ENCODE measurements at places on chromosomes 4 and X.

DNA sequence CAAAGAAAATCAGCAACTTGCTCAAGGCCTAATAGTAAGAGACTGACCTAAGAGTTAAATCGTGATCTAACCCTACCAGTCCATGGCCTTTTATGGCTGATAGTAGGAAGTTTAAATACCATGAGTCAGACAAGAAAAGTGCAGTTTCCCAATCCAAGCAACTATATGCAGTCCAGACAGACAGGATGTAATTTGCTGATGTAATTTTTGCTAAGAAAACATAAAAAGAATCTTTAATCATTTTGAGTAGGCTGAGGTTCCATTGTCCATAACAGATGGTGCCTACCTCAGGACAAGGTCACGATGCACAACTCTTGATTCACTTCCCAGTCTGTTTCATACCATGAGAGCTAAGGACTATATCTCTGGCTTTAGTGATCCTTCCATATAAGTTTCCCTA is 317.5 kb upstream of the GRIA3 start:
- no peak for DNase-seq

DNA sequence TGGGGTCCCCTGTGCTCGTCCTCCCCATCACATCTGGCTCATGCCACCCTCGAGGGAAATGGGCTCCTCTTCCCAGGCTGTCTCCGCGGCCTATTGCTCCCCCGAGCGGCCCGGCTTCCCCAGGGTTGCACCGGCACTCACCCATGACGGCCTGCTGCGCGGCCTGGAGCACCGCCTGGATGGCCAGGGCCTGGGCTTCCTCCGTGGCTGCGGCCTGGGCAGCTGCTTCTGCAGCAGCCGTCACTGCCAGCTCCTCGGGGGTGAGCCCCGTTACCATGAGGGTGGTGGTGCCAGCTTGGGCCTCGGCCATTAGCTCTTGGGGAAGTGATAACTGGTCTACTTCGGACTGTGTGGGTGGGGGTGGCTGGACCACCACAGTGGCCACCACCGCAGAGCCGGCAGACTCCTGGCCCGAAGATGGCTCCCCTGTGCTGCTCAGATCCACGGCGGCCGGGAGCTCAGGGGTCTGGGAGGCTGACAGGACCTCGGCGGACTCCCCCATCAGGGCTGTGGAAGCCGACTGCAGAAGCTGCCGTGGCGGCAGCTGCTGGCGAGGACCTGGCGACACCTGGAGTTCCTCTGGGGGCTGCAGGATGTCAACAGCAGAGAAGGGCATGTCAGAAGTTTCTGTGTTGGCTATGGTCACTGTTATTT is 8.1 kb upstream of the RENBP start:
- DNase-seq, result no peak

- no peak for DNase-seq
These were observed 260.8 kb downstream of the BCOR start for GRCh38 chrX:39836802-39837420.

GRCh38 chrX:2712428-2712827 is 21.3 kb downstream of the CD99 start:
- DNase-seq, result no peak

- no peak for DNase-seq
These were observed 728 bp downstream of the DCAF12L2 start for GRCh38 chrX:126165401-126165720.

DNA sequence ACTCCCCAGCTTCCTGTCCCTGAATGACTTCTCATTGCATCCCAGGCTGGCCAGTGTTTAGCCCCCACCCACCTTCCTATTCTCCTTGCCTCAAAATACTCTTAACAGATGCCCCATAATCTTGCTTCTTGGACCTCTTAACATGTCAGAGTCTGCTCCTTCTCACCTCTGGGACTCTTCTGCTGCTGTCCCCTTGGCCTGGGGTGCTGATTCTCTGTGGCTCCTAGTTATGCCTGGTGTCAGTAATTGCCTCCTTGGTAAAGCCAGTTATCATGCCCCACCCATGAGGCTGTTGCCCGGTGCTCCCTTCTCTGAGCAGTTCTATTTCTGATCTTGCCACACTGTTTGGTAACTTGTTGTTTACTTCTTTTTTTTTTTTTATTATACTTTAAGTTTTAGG is 256.8 kb downstream of the STIM2 start:
- DNase-seq, result no peak
